Dorsolateral prefrontal cortex (tissue), 122 donors: ENCODE measurements at places on chromosomes 16 and 17. TPM values are rescaled to one million over a fixed set of nuclear protein-coding genes. Genes with fewer than 3 reads are reported as not detected.

DNA sequence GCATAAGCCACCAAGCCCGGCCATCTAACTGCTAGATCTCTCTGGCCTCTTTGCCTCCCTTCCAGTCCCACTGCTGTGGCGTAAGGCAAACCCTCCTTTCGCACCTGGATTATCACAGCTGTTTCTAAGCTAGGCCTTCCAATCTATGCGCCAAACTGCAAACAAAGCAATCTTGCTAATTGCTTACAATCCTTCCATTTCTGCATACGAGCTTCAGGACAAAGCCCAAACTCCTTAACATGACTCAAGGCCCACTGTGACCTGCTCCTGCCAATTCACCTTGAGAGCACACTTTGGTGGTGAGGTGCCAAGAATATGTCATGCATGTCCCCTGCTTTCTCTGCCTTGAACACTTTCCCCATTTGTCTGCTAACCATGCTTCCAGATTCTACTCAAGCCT lies 6.0 kb upstream of the ARL5C start:
- no peak for DNase-seq

DNA sequence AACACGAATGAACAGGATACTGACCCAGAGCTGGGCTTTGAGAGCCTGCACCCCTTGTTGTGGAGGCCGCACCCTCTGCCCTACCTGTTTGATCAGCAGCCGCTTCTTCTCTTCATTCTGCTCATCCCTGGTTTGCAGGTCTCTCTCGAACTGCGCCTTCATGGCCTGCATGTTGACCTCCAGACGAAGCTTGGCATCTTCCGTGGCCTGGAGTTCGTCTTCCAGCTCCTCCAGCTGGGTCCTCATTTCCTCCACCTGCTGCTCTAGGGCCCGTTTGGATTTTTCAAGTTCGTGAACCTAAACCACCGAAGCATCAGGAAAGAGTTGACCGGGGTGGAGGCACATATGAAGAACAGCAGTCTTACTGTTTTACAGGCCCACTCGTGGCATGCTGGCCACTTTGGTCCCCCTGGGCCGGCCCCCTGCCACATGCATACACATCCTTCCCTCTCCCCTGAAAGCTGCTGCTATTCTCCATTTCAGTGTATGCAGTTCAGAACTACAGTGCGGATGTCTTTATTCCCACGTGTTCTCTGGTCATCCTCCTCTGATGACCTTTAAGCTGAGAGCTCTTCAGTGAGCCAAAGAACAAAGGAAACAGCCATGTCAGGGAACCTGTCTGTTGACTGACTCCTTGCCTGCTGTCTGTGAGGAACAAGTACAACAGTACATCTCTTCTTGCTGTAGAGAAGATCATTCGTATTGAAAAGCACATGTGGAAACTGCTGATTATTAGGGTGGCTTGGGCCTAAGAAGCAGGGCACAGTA lies 54.8 kb downstream of the NDEL1 start:
- DNase-seq = peak; percentile 13

SMIM5 gene
- total RNA-seq = 3.4 TPM

GRCh38 chr17:47992216-47992615 lies 21.3 kb downstream of the CDK5RAP3 start:
- no peak for DNase-seq

DNA sequence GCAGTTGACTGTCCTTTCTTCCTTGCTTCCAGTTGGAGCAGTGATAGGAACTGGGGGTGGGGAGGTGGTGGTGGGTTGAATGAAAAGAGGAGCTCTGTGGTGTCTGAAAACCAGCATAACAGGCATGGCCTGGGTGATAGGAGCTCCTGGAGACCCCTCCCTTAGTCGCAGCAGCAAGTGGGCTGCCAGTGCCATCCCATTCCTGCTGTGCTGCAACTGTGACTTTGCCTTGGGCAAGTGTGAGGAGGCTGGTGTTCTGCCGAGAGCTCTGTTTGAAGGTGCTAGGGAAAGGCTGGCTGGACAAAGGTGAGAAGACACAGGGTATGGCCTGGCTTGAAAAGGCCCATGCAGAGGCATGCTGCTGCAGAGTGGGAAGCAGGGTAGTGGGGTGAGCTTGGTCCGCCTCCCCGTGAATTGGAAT lies 2.7 kb upstream of the CDK5R1 start:
- no peak for DNase-seq

KRTAP4-9 gene
- not detected for total RNA-seq

KCNG4 gene
- 0.87 TPM for total RNA-seq

KRTAP3-2 gene
- total RNA-seq = not detected

SHISA9 gene
- 45.8 TPM for total RNA-seq

HOXB8 gene
- not detected for total RNA-seq

GRCh38 chr17:66671156-66671555 lies 163.8 kb upstream of the CACNG5 start:
- DNase-seq = no peak

DNA sequence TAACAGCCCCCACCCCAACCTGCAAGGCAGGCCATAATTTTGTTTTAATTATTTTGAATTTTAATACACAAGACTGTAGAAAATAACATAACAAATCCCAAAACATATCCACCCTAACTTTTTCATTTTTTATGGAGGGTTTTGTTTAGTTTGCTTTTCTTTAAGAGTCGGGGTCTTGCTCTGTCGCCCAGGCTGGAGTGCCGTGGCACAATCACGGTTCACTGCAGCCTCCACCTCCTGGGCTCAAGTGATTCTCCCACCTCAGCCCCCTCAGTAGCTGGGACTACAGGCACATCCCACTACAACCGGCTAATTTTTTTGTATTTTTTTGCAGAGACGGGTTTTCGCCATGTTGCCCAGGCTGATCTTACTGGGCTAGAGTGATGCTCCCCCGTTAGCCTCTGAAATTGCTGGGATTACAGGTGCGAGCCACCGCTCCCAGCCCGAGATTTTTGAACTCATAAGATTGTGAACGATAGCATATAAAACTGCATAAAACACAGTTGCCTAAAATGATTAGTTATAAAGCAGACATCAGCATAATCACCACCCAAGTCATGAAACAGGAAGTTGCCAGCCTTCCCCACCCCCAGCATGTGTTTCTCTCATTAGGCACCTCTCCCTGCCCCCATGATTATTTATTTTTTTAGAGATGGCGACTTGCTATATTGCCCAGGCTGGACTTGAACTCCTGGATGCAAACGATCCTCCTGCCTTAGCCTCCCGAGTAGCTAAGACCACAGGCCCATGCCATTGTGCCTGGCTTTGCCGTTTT lies 13.6 kb upstream of the DOC2B start:
- DNase-seq = no peak

ANKRD40CL gene
- not detected for total RNA-seq

DNA sequence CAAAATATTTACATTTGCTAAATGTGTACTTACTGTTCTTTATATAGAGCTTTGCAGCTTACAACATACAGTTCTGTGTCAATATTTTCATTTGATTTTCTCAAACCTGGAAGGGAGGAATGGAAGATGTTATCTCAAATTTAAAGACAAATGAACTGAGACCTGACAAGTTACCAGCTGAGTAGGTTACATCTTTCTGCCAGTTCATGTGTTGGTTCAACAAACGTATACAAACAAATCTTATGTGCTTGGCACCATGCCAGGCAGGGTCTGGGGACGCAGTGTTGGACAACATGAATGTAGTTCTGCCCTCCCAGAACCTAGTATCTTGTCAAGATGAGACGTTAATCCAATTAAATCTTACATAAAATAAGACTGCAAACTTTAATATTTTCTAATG lies 507.5 kb upstream of the HSBP1 start:
- DNase-seq = no peak

DNA sequence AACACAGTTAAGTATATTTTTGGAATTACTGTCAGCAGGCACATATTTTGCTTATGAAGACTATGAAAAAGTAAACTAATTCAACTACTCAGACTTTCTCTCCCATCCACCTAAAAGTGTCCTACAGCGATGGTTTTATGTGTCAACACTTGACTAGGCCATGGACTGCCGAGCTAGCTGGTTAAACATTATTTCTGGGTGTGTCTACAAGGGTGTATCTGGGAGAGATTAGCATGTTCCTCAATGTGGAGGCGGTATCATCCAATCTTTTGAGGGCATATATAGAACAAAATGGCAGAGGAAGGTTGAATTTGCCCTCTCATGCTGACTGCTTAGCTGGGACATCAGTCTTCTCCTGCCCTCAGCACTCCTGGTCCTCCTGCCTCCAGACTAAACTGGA lies 82.7 kb upstream of the CDYL2 start:
- DNase-seq = no peak

CDH8 gene
- total RNA-seq = 57.4 TPM

DNA sequence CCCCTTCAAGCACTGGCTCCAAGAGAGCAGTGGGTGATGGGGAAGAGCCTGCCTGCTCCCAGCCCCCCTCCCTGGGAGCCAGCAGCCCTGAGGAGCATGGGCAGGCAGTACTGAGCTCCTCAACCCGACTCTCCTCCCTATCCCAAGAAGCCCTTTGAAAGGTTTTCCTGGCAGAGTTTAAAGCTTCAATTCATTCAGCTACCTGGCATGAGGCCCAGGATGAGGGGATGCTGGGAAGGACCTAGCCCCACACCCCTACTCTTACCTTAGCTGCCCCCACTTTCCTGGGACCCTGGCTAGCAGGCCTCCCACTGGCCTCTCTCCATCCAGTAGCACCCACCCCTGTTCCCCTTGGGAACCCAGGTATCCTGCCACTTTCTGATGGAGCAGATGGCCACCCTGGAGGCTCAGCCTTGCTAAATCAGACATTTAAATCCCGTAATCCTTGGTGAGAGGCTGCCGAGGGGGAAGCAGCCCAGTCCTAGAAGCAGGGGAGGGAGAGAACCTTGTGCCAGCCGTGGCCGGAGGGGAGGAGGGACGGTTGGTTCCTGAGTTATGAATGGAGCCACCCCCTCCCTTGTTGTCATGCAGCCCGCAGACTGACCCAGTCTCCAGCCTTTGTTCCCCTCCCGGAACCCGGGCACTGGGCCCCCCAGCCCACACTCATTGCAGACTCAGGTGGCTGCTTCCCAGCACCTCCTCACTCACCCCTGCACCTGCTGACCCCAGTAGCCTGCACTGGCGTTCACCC lies 17.1 kb downstream of the ATP1B2 start:
- DNase-seq = no peak

NTN1 gene
- 4.2 TPM for total RNA-seq

DNA sequence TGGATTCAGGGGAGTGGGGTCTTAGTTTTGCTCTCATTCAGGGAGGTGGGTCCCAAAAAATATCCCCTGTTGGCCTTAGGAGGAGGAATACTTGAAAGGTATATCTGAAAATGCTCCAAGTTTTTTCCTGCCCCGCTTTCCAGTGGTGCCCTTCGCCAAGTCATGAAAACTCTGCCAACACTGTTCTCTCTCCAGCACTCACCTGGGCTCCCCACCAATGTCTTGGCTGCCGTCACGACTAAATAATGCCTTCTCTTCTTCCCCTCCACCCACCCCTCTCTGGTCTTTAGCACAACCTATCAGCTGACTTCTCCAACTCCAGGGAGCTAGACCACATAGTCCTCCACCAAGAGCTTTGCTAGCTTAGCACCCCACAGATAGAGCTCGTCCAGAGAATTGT lies 30.6 kb downstream of the ZFHX3 start:
- no peak for DNase-seq

P2RX1 gene
- total RNA-seq = 0.18 TPM

DNA sequence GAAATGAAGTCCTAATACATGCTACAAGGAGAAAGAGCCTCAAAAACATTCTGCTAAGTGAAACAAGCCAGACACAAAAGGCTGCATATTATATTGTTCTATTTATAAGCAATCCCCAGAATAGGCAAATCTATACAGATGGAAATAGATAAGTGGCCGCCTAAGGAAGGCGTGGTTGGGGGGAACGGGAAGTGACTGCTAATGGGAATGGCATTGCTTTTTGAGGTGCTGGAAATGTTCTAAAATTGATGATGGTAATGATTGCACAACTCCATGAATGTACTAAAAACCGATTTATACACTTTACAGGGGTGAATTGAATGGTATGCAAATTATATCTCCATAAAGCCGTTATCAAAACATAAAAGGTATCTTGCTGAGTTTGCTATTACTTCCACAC lies 67.7 kb downstream of the GAS7 start:
- no peak for DNase-seq

- DNase-seq = no peak
These were observed 148.4 kb upstream of the FAM20A start for GRCh38 chr17:68749349-68750207.

GRCh38 chr16:14121142-14121541 lies 50.0 kb downstream of the MRTFB start:
- no peak for DNase-seq

DNA sequence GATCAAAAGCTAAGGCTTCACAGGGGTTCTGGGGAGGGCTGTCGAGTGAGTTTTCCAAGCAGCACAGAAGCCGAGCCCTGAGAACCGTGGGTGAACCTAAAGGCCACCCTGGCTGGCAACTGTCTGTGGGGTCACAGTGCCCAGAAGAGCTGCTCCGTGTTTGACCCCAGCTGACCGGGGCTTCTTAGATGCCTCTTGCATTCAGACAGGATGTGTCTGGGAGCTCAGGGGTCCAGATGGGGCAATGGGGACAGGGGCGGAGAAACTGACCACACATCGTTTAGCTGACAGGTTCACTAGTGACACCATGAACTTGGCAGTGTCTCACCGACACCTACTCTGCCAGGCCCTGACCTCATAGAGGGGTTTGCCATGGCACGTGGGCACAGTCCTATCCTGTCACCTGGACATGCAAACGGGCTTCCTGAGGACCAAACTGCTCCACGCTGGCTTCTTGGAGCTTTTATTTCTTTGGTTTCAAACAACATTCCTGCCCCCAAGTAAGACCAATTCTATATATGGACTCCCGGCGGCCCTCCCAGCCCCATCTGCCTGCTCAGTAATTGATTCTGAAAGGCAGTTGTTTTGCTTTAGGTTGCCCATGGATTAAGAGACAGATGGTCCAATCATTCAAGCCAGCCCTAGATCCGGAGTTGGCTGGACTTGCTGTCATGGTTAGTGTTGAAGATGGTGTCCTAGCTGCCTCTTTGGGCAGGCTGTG lies 22.2 kb downstream of the WSCD1 start:
- no peak for DNase-seq

DNA sequence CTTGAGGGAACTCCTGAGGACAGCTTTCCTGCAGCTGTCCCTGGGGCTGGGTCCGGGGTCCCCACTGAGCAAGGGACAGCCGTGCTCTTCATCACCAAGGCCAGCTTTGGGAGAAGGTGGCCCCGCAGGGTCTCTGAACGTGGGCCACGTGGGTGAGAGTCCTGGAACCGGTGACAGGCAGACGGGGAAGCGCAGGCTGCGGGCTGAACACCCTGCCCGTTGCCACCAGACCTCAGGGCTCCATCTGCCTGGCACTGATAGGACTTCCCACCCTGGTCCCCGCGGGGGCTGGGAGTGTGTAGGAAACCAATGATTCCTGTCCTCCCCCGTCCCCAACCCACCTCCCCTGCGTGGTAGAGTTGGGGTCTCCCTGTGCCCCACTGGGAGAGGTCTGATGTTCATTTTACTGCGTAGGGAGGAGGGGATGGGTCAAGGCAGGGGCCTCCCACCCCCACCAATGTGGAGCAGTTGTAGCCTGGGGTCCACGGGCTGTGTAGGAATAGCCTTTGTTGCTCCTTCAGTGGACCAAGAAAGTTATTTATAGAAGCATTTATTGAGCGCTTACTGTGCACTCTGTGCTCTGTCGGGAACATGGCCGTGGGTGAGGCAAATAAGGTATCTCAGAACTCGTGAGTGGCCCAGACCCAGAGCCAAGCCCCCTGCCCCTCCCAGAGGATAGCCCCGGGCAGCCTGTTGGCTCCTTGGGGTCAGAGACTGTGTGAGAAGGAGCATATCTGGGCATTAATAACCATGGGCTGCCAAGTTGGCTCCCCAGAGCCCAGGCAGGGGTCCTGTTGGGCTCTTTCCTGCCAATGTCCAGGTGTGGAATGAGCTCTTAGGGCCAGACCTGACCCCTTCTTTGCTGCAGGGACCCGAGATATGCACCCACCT lies 1.3 kb downstream of the ADGRG1 start:
- DNase-seq = no peak
